ENCODE measurements at places on chromosomes 4 and X.
A peak's percentile ranks its signal among the peaks of the same experiment; 100 is the strongest.

DNA sequence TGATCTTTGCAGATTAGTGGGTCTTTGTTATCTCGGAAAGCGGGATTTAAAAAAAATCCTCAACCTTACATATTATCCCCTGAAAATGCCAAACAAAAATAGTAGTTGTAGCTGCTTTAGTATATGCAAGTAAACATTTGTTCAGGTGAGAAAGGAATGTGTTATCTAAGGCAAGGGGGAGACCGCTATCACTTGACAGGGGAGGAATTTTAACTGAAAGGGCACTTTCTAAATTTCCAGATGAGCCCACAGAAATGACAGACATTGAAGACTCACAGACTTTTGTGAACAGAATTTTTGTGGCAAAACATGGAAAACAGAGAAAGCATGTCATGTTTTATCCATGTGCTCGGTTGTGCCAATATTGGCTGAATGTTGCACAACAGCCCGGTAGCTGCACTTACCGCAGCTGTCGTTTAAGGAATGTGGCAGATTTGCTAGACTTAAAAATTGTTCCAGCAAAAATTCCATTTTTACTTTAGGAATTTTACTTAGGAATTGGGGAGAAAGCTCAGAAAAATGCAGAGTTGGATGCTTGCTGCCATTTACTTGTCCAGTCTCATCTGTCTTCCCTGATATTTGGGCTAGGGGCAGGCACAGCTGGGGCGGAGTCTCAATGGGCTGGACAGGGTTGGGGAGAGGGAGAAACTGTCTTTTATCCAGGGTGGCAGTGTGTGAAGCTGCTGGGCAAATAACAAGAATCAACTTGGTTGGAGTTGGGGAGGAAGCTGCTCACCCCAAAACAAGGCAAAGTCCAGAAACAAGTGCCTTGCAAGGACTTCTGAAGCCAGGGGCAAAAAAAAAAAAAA lies 94.6 kb upstream of the RPS6KA3 start:
- peak; percentile 48 for DNase-seq

DNA sequence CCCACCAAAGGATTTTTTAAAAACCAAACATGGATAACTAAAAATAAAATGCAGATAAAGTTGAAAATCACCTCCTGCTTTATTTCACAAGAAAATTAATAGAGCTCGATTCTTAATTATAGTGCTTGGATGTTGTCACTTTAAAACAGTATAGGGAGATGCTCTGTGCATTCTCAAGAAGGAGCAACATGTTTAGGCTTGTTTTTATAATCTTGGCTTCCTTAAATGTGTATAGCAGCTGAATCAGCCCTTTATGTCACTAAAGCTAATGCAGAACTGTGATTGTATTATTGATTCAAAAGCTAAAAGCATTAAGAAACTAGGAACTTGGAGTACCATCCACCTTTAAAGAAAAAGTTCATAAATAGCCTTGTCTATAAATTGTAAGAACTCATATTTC lies 12.9 kb downstream of the UTP3 start:
- DNase-seq, result no peak

DNA sequence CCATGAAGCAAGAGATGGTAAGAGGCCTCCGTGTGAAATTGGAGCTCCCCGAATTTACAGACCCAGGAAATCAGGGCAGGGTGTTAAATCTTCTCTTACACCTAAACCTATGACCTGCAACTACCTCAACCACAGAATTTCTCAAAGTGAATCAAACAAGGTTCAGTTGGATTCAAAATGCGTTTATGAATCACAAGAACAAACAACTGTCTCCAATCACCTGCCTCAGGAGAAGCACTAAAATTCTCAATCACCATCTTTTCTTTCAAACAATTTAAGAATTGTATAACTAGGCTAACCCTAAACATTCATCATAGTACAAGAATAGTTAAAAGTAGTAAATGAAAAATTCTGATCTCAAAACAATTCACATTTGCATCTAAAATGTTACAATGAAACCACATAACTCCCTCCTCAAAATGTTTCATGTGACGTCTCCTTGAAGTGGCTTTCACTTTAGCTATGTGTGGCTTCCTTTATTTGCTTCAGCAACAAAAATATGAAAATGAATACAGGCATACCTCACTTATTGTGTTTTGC lies 19.2 kb downstream of the PPP3CA start:
- no peak for DNase-seq

DNA sequence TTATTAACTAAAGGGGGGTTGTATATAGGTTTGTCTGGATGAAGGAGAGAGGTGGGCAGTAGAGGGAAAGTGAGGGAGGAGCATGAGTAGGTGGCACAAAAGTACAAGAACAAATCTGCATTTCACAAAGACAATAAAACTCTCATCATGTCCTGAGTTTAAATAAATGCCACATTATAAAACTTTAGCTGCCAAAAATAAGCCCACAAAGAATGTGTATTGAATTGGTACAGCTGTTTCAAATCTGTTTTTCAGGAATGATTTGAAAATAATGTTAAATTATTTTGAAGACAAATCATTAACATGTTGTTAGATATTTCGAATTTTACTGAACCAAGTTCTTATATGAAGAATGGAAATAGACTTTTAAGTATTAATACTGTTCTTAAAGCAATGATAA lies 5.8 kb downstream of the CNKSR2 start:
- DNase-seq, result no peak

DNA sequence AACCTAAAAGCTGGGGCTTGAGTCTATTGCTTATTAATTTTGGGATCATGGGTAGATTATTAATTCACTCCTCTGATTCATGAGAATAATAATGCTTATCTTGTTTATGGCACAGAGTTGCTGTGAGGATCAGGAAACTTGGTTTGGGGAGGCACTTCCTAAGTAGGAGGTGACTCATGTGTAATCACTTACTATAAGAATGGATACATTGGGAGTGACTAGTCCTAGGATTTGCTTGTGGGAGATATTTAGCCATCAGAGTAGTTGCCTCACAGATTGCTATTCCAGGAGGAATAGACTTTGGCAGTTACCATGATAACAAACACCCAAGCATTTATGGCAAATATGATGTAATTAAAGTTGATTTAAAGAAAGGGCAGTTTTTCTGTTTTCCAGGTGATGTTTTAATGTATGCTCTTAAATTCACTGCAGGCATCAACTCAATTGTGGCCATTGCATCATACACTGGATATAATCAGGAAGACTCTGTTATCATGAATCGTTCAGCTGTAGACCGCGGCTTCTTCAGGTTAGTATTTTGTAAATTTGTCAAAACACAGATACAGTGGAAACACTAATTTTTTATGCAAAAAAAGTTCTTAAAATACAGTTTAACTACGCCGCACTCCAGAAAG lies 41.9 kb downstream of the POLR2B start:
- DNase-seq, result no peak

Measured in MV-4-11 (cell line).